ENCODE measurements at places on chromosomes 6 and 20.

DNA sequence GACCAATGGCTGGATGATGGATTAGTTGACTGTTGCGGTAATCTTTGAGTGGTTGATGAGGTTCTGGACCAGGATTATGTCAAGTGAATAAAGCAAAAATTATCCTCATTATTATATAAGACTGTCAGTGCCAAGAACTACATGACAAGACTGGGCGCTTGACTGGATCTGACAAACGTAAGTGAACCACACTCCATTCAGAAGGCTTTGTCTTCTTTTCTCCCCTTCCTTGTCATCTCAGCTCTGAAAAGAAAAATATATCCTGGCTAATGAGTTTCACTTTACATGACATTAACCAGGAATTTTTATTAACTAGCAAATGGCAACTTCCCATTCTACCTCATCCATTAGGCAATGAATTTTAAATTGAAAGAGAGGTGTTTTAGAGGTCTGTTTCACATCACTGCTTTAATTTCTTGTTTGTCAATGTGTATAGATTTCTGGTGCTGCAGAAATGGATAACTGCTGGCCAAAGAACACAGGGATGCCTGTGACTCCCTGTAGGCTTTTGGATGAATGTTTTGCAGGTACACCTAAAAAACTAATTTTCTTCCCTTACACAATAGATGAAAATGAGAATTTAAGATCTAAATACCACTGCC lies 150.1 kb downstream of the ELOVL4 start:
- DNase-seq, result no peak

GRCh38 chr6:11221623-11222384 lies 10.7 kb downstream of the NEDD9 start:
- DNase-seq, result no peak

DNA sequence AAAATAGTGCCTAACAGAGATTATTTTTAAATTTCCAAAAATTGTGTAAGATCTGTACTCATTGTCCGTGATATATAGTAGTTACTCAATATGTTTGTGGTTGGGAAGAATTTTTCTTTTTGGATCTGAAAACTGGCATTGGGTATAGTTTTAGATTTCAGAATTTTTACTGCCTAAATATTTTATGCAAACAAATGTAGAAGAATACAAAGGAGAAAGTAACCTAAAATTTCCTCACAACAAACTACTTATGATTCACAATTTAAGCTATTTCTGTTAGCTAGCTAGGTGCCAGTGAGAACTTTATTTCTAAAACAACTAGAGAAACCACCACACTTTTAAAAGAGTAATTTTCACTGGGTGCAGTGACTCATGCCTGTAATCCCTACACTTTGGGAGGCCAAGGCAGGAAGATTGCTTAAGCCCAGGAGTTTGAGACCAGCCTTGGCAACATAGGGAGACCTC lies 38.8 kb downstream of the SESN1 start:
- DNase-seq, result no peak

DNA sequence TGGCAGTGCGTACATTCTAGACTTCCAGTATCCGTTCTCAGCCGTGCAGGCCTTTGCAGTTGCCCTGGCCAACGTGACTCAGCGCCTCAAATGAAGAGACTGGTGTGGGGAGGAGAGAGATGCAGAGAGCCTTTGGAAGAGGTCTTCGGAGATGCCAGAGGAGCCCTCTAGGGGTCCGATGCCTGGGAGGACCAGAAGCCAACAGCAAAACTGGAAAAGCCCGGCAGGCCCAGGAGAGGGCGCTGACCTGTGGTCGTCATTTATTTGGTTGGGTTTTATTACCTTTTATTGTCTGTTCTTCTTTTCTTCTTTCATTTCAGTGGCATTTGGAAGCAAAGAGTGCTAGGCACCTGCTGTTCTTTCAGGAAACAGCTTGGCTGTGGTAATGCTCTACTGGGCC lies 53.3 kb upstream of the TMEM181 start:
- no peak for DNase-seq

- no peak for DNase-seq
Observed at GRCh38 chr20:31691646-31692275, 30.9 kb downstream of the BCL2L1 start.

DNA sequence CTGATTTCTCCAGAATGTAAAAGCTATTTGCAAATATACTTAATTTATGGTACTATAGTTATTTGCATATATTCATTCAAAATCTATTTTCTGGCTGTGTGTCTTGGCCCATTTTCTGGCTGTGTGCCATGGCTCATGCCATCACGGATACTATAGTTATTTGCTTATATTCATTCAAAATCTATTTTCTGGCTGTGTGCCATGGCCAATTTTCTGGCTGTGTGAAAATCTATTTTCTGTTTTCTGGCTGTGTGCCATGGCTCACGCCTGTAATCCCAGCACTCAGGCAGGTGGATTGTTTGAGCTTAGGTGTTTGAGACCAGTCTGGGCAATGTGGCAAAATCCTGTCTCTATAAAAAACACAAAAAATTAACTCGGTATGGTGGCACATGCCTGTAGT lies 28.9 kb upstream of the RIPK1 start:
- no peak for DNase-seq

DNA sequence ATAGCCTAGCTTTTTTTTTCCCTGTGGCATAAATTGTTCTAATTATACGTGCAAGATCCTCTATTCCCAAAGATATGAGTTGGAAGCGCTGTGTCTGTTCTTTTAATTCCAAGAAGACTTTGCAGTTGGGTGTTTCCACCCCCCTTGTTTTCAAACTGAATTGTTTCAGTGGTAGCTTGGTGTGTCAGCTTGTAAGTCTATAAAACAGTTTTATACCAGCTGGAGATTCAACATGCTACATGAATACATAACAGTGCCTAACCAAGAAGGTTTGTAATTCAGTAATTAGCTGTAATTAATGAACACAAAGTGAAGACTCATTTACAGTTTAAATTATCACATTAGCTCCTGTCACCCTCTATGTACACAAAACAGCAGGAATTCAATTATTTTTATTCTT lies 154.0 kb downstream of the ZNF217 start:
- DNase-seq, result no peak

DNA sequence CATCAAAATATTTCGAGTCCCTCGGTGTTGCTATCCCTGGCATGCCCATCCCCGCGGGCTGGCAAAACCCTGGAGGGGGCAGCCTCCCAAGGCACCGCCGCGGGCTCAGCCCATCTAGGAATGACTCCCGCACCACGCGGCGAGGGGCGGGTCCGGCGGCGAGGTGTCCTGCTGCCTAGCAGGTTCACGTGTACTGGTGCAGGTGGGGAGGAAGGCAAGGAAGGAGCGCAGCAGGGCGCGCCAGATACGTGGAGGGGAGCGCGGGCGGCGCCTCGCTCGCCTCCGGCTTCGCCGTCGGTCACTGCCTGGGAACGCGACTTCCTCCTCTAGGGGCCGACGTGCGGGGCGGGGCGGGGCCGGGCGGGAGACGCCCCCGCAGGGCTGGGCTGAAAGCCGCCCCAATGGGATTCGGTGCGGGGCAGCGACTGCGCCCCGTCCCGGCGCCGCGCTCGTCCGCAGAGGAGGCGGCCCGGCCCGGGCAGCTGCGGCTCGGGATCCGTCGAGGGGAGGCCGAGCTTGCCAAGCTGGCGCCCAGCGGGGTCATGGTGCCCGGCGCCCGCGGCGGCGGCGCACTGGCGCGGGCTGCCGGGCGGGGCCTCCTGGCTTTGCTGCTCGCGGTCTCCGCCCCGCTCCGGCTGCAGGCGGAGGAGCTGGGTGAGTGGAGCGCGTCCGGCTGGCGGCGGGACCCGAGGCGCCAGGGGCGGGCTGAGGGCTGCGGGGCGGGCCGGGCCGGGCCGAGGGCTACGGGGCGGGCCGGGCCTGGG lies at the start of gene DCBLD1:
DCBLD1 (plus strand) TSS at position 435 of the 764 bp plus-strand sequence; CDS start at position 543, 108 bp downstream.
- peak; percentile 16 for DNase-seq
